ENCODE measurements at places on chromosomes 2 and 18.

DNA sequence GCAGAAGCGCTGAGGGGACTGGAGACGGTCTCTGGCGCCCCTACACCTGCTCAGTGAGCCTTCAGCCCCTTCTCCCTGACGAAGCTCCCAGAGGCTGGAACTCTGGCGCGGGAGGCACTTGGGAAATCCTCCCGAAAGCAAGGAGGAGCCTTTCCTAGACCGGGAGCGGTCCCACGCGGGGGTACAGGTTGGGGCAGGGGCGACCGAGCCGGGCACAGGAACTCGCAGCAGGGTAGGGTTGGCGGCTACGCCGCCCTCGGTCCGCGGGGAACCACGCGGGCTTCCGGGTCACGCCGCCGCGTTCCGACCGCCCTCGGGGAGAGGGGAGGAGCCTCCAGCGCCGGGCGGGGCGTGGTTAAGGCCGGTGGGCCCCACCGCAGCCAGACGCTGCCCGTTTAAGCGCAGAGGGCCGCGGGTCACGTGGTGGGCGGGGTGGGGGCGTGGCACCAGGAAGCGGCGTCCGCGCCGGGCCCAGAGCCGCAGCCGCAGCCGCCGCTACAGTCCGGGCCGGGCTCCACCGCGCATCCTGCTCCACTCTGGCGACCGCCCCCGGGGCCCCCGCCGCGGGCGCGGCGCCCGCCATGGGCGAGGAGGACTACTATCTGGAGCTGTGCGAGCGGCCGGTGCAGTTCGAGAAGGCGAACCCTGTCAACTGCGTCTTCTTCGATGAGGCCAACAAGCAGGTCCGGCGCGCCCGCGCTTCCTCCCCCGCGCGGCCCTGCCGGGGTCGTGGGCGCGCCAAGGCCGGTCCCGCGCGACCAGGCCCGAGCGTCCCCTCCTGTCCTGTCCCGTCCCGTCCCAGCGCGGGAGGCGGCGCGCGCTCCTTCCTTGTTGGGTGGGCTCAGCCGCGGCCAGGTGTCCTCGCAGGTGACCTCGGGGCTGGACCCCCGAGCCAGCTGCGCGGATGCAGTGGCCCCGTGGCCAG is at the start of gene RMC1:
RMC1 (plus strand) TSS at position 474 of the 925 bp plus-strand sequence; CDS start at position 582, 108 bp downstream.
- peak; percentile 95 for DNase-seq

- DNase-seq = peak; percentile 4
These were observed 15.9 kb downstream of the EMX1 start for GRCh38 chr2:72933207-72933606.

DNA sequence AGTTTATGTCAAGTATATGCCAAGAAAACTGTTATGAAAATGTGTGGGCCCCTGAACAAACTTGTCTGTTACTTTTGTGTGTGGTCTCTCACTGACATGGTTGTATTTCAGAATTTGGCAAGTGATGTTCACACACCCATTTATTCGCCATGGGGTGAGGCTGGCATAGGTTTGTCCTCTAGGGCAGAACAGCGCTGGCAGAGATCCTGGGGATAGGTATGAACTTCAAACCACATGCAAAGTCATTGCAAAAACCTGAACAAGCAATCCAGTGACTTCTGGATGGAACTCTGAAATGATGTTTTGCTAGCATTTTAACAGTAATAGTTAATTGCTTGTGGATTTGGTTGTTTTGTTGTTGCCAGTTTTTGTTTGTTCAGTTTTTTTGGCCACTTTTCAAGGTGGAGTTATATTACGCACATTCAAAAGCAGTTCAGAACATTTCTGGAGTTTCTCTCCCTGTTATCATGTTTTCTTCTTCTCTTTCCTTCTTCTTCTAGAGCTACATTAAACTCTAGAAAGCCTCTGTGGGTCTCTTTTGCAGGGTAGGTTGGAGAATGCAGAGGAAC is 78.5 kb downstream of the MDH1 start:
- DNase-seq = no peak

DNA sequence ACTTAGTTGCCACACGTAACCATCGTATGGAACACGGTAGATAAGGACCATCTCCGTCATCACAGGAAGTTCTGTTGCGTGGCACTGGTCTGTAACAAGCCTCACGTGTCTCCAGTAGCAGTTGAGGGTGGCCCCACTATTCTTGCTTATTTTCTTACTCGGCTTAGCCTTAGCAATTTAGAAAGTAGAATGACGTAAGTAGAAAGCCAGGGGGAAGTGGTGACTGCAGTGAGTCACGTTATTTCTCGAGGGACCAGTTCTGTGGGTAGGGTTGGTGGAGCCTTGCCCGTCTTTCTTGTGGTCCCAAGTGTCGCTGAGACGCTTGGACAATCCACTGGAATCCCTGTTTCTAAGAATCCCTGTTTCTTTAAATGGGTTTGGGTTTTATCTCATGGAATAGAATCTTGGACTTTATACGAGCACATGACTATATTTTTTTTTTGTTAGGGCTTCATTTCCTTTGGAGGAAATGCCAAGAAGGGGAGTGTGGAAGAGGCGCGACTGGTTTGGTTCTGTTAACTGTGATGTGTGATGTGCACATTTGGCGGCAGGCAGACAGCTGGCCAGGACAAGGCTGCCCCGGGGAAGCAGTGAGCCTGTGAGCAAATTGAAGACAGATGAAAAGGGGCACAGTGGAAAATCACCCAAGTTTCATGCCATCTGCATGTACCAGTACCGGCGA is 96.2 kb downstream of the CABLES1 start:
- DNase-seq = peak; percentile 90

- no peak for DNase-seq
These were observed 102.2 kb downstream of the ALPK2 start for GRCh38 chr18:58526425-58527284.

DNA sequence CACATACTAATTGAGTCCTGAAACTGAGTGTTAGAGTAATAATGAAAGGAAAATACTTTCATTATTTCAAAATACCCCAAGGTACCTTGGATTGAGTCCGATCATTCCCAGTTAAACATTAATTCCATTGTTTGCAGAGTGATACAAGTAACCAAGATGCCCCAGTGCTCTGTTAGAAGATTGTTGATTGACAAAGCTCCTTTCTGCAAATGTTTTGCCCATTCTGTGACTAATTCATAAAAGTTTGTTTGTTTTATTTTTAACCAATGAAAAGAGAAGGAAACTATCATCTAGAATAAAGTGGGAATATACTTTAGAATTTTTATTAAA is 124.0 kb downstream of the GULP1 start:
- DNase-seq = no peak

DNA sequence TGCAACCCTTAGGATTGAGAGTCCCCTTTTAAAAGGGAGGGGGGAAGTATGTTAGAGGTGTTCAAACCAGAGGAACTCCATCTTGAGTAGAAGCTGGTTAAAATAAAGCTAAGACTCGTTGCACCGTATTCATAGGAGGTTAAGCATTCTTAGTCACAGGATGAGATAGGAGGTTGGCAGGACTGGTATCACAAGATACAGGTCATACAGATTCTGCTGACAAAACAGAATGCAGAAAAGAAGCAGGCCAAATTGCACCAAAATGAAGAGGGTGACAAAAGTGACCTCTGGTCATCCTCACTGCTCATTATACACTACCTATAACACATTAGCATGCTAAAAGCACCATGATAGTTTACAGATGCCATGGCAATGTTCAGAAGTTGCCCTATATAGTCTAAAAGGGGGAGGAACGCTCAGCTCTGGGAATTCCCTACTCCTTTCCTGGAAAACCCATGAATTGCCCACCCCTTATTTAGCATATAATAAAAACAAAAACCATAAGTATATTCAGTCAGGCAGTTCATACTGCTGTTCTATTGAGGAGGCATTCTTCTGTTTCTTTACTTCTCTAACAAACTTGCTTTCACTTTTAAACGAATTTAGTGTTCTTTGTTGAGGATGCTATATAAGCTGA is 192.2 kb upstream of the NDUFV2 start:
- DNase-seq = no peak

DNA sequence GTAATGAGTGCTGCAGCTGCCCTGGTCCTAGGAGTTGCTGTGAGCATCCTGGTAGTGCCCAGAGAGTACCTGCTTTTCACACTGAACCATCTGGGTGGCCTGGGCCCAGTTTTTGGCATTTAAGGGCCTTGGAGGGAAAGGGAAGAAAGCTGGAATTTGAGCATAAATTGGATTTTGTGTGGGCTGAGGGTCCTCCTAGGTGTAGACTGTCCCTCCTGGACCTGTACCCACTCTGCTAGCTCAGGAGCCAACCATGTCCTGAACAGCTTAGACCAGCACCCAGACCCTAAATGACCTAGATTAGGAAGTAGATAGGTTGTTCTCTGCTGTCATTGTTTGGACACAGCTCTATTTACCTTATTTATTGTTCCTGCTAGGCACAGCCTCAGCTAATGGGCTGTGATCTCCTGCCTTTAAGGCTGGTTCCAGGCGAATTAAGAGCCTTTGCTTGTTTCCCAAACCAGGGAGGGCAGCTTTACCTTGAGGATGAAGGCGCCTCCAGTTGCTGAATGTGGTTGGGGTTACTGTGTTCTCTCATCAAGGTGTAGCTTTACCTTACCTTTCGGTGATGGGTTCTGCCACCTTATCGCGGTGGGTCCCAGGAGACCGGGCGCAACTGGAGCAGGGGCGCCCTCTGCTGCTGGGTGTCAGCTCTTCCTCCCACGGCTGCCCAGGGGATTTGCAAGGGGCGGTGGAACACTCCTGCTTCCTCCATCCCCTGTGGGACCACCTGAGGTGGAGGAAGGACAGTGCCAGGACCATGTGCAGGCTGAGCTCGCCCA is 34.4 kb downstream of the ITGA6 start:
- DNase-seq = peak; percentile 72

- DNase-seq = no peak
These were observed 293.1 kb upstream of the ERBB4 start for GRCh38 chr2:212831671-212832199.

- DNase-seq = no peak
These were observed 26.9 kb upstream of the DTNB start for GRCh38 chr2:25700221-25700660.

- no peak for DNase-seq
These were observed 186.0 kb downstream of the ZNF385B start for GRCh38 chr2:179675435-179675834.

GRCh38 chr18:49647496-49648168 is 85.8 kb downstream of the LIPG start:
- no peak for DNase-seq

- no peak for DNase-seq
These were observed 49.8 kb upstream of the IL1RL1 start for GRCh38 chr2:102261467-102262135.

DNA sequence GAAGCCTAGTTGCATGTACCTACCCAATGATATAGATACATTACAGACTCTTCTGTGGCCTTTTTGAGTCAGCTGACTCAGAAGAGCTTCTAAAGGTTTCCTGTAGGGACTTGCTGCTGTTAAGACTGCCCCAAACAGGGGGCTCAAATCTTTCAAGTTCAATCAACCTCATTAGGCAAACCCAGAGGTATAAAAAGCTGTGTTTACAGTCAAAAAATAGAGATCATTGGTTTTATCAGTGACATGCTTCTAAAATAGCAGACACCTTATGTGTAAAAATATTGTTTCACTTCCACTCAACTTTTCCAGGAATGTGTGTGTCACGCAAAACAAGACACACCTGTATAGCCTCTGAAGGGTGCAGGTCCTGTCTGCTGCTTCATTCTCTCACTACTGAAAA is 624.3 kb upstream of the FANCL start:
- no peak for DNase-seq

DNA sequence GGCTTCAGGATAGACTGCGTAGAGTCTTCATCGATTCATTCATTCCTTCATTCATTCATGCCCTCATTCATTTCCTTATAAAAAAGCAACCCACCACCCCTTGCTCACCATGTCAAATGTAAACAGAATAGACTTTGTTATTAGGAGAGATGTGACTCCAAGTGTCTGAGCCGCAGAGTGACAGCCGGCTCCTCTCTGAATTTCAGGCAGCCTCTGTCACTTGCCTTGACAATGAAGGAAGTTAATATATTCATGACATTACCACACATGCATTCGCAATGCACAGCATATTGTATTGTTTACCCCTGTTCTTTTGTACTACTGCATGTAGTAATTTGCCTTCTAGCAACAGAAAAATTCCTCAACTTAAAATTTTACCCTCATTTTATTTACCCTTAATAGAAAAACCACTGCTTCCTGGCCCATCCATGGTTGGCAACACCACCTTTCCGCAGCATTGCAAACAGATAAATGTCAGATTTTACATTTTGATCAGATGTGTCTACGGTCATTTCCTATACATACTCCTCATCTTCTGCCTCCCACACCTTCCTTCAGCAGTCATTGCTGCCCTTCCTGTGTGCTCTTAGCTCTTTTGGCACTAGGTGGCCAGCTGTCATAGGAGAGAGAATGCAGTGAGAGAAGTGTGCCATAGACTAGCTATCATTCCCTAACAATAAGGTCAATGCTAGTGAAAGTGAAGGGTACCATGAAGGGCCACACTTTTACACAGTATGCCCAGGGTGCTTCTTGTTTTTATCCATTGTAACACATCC is 1090.8 kb downstream of the BCL11A start:
- DNase-seq = no peak

- DNase-seq = no peak
These were observed 62.0 kb downstream of the IKZF2 start for GRCh38 chr2:213089438-213089837.

GRCh38 chr2:133657591-133657990 is 89.3 kb upstream of the NCKAP5 start:
- no peak for DNase-seq

DNA sequence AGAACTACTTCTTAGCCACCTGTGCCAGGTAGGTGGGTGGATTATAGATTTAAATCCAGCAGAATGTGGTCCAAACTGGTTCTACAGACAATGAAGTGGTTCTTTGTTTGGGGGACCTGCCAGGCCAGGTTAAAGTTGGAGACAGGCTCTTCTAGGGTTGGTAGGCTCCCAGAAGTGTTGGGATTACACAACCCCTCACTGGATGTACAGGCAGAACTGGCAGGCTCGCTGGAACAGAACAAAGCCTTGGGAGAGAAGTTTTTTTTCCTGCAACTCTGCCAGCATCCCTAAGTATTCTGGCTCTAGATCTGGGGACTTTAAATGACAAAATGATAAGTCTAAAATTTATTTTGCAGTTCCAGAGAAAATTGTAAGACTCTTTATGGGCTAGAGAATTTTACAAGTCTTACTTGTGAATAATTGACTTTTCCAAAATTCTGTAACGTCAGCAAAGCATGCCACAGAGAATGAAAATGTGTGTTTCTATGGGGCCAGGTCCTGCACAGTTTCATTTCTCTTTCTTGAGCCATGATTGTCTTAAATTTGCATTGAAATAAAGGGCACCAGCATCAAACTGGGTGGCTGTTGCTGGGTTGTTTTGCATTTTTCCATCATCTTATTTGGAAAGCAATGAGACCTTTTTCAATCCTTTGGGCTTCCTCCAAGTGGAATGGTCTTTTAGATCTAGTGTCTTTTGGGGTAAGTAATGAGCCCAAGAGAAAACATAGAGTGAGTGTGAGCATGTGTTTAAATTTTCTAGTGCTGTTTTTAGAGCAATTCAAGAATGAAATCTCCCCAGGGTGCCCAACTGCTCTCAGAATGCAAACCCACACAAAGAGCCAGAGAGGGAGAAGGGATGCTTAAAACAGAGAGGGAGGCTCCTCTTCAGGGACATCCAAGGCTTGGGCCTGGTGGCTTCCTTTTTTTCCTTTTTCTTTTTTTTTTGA is 32.4 kb upstream of the ATL2 start:
- no peak for DNase-seq

GRCh38 chr2:119820275-119820674 is 60.6 kb downstream of the PTPN4 start:
- no peak for DNase-seq

All from CD4-positive, alpha-beta T cell treated with Interleukin-15 for 1 hour (primary cell).